ENCODE measurements at places on chromosomes 11 and 22.
A peak's percentile ranks its signal among the peaks of the same experiment; 100 is the strongest.

- peak; percentile 64 for DNase-seq
Measured at GRCh38 chr11:124763156-124763947, 1.3 kb upstream of the ESAM start.

DNA sequence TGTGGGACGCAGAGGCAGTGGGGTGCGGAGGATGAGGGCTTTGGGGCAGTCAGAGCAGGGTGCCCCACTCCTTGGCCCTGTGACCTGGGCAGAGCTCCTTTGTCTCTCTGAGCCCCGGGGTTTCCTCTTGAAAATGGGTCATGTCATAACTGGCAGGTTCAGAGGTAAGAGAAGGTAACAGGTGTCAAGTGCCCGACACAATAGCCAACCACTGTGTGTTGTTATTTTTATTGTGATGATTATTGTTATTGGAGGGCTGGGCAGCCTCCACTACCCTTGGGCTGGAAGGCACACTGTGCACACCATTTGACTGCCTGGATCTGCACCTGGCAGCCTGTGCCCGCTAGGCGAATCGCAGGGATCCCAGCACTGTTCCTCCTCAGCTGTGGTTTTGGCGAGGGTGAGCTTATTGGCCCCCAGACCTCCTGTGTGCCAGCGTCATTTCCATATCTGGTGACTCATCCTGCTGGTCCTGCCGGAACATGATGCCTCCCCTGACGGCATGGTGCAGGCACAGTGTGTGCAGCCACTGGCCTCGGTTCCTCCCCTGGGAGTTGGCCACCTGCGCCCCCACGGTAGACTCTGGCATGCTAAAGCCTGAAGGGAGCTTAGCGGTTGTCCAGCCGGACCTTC is 15.4 kb upstream of the SOX10 start:
- DNase-seq = peak; percentile 42

GRCh38 chr11:130434521-130435223 is 6.3 kb upstream of the ADAMTS8 start:
- peak; percentile 89 for DNase-seq

GRCh38 chr22:26894766-26895485 is 237.5 kb downstream of the MIAT start:
- DNase-seq = peak; percentile 93

DNA sequence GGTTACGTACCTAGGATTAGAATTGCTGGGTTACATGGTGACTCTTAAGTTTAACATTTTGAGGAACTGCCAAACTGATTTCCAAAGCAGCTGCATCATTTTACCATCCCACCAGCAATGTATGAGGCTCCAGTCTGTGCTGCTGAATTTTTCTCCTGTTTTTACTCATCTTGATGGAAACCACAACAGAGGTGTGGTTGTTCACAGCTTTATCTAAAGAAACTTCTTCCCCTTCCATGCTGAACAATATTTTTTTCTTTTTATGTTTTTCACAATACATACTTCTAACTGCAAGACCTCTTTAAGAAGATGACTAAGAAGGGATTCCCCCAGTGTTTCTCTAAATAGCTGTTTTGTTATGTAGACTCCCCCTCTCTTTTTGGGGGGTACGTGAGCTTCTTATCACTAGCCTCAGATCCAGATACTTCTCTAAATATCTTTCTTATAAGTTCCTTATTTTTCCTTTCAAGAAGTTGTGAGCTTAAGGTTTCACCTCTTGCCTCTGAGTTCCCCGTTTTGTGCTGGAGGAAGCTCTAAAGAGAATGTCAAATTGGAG is 24.0 kb downstream of the TCP11L1 start:
- peak; percentile 54 for DNase-seq

- DNase-seq = no peak
Measured at GRCh38 chr22:46409631-46410210, 74.2 kb downstream of the TRMU start.

GRCh38 chr11:2142300-2142759 is 3.1 kb upstream of the IGF2 start:
- DNase-seq = peak; percentile 47

DNA sequence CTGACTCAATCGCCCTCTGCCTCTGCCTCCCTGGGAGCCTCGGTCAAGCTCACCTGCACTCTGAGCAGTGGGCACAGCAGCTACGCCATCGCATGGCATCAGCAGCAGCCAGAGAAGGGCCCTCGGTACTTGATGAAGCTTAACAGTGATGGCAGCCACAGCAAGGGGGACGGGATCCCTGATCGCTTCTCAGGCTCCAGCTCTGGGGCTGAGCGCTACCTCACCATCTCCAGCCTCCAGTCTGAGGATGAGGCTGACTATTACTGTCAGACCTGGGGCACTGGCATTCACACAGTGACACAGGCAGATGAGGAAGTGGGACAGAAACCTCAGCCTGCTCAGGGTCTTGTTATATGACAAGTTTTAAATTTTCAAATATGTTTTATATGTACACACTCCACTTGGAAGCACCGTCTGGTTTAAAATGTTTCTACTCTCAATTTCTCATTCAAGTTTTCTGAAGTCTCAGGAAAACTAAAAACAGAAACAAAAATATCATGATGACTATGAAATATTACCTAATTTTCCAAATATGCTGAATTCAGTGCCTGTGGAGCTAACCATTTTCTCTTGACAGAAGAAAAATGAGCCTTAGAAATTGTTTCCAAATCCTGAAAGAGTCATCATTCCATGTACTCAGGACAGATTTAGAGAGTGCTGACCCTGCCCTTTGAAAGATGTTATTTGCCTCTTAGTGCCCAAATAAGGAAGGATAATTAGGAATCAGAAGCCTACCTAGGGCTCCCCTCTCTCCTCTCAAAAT is 48.8 kb upstream of the TOP3B start:
- DNase-seq = peak; percentile 50

GRCh38 chr11:12113294-12113693 is 2.9 kb downstream of the MICAL2 start:
- no peak for DNase-seq

GRCh38 chr11:62954478-62954877 is 30.3 kb downstream of the SLC22A6 start:
- DNase-seq = no peak

GRCh38 chr22:39434721-39435120 is 22.1 kb upstream of the MGAT3 start:
- no peak for DNase-seq

- DNase-seq = no peak
Measured at GRCh38 chr11:78654866-78655265, 80.2 kb upstream of the NARS2 start.

GRCh38 chr22:22925805-22926369 is 38.3 kb downstream of the IGLL5 start:
- DNase-seq = no peak

GRCh38 chr11:30488304-30488998 is 97.7 kb downstream of the MPPED2 start:
- peak; percentile 28 for DNase-seq

DNA sequence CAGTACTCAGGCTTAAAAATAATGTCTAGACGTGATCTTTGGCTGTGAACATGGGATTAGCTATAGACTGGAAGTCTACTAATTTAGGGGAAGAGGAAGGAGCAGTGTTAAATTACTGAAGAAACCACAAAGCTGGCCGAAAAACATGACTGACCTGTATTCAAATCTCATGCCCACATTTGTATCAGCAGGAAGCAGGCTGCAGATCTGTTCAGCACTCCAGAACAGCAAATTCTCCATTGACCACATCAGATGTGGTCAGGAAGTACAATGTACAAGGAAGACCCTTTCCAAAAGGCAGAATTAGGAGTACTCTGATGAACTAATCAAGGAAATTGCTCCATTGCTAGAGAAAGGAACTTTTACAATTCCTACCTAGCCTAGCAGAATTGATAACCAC is 31.7 kb downstream of the DCDC1 start:
- no peak for DNase-seq

GRCh38 chr22:39226353-39226752 is 18.4 kb downstream of the PDGFB start:
- no peak for DNase-seq

GRCh38 chr22:35824256-35824655 is 106.6 kb downstream of the APOL5 start:
- DNase-seq = no peak

GRCh38 chr11:134164490-134165370 is 59.0 kb downstream of the NCAPD3 start:
- DNase-seq = no peak

GRCh38 chr22:17890245-17890671 is 116.0 kb upstream of the BID start:
- DNase-seq = peak; percentile 19

DNA sequence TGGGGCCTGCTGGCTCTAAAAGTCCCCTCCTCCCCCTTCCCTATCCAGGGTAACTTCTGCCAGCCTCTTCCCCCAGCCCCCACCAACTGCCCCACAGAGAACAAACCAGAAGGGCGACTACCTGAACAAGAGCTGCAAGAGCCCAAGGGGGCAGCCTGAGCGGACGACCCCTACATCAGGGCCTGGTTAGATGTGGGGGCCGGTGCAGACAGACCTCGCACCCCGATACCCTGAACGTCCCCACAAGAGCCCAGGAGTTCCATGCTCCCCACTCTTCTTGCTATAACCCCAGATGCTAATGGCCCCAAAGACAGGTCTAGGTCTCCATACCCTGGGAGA is 20.7 kb downstream of the SUN2 start:
- DNase-seq = no peak

DNA sequence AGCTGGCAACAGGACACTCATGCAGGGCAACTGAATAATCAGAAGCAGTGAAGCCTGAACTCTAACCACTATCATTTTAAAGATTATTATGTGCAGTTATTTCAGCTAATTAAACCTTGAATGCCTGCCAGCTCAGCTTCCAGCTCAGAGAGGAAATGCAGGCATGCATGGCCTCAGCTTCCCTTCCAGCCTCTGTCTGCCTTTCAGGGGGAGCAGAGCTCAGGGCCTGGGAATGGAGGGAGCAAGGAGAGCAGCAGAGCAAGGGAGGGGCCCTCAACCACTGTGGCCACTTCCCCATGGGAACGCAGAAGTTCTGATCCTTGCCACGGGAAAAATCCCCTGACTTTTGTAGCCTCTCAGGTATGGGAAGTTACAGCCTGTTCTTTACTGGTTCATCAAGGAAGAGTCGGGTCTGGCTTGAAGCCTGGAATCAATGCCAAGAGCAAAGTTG is 32.5 kb upstream of the APLNR start:
- no peak for DNase-seq

GRCh38 chr22:22061085-22062077 is 78.8 kb upstream of the TOP3B start:
- peak; percentile 85 for DNase-seq

DNA sequence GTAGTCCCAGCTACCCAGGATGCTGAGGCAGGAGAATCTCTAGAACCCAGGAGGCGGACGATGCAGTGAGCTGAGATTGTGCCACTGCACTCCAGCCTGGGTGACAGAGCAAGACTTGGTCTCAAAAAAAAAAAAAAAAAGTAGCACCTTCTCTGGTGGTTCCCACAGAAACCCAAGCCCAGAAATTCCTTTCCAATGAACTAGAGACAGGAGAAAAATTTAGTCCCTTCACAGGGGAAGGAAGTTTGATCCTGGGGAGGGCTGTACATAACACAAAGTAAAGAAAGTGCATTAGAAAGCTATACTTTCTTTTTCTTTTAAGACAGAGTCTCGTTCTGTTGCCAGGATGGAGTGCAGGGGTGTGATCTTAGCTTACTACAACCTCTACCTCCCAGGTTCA is 25.5 kb upstream of the APOA1 start:
- DNase-seq = peak; percentile 60

- DNase-seq = no peak
Measured at GRCh38 chr11:36330411-36330810, 34.3 kb downstream of the PRR5L start.

DNA sequence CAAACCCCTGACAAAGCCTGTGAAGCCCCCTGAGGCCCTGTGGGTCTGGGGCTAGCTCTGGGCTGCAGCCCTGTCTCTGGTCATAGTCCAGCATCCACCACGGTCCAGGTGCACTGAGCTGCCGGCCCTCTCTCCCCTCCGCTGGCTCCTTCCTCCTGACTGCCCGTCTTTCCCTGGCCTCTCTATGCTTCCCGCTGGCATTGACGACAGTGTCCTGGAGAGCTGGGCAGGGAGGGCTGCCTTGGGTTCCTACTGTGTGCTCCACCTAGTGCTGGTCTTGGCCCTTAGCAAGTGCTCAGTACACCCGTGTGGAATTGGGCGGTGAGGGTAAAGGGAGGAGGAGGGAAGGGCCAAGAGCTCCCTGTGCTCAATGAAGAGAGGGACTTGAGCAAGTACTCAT is 868 bp upstream of the MYEOV start:
- DNase-seq = no peak

GRCh38 chr22:26656891-26657851 is at the start of gene MIAT:
TSS of gene MIAT (plus strand) at chr22:26657588.
- DNase-seq = no peak

DNA sequence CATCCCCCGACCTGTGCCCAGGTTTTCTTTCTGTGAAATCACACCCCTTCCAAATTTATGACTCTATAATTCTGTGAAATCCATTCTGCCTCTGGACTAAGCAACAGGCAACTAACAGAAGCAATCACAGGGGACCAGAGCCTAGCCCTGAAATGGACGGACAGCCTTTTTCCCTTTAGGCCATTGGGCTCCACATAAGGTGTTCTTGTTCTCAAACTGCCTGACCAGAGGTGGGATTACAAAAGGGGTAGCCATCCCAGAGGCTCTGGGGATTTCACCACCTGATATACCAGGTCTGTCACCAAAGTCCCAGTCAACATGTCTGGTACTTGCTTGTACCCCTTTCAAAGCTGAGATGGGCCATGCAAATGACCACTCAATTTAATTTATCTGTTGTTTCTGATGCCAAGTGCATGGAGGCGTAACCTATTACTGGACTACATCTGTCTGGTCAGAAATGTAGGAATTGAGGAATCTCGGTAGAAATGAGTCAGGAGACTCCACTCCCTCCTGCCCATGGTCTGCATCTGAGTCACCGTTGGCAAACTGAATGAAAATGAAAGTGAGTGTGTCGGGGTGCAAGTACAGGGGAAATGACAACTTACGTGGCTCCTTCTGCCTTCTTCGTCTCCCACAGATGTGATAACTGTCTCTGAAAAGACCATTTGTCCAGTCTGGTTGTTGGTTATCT is 10.2 kb downstream of the DKK3 start:
- DNase-seq = peak; percentile 86

- no peak for DNase-seq
Measured at GRCh38 chr11:20259506-20259905, 99.2 kb upstream of the DBX1 start.

GRCh38 chr11:9386086-9386485 is 1.6 kb downstream of the IPO7 start:
- no peak for DNase-seq
